ENCODE measurements at places on chromosomes 5 and 9. TPM values are rescaled to one million over a fixed set of nuclear protein-coding genes. Genes with fewer than 3 reads are reported as not detected.

- peak; percentile 72 for DNase-seq
Observed at GRCh38 chr9:613771-614347, 227.6 kb upstream of the DMRT1 start.

- DNase-seq = no peak
Observed at GRCh38 chr9:15370466-15371447, 51.9 kb upstream of the SNAPC3 start.

DNA sequence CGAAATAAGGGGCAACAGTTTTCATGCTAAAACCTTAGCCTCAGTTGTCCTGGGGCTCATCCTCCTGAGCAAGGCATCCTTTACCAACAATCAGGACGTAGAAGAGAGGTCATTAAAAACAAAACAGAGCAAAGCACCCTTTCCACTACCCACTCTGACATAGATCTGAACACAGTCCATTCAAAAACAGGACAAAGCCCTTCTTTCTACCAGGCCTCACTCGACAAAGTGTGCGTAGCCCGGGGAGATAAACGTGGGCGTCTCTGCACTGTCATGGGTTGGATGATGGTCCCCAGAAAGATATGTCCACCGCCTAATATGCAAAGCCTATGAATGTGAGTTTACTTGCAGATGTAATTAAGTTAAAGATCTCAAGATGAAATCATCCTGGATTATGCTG lies 60.6 kb upstream of the TAS2R1 start:
- DNase-seq = no peak

The TRPM3 gene
- 0.35 TPM for total RNA-seq

GRCh38 chr5:168578538-168579487 lies at the start of gene PANK3:
PANK3 (minus strand) TSS chr5:168579368; CDS start chr5:168579283, 85 bp downstream.
- no peak for DNase-seq

- no peak for DNase-seq
Observed at GRCh38 chr5:166535641-166536040, 1755.8 kb upstream of the WWC1 start.

The QRFP gene
- not detected for total RNA-seq

The CSF2 gene
- total RNA-seq = not detected

DNA sequence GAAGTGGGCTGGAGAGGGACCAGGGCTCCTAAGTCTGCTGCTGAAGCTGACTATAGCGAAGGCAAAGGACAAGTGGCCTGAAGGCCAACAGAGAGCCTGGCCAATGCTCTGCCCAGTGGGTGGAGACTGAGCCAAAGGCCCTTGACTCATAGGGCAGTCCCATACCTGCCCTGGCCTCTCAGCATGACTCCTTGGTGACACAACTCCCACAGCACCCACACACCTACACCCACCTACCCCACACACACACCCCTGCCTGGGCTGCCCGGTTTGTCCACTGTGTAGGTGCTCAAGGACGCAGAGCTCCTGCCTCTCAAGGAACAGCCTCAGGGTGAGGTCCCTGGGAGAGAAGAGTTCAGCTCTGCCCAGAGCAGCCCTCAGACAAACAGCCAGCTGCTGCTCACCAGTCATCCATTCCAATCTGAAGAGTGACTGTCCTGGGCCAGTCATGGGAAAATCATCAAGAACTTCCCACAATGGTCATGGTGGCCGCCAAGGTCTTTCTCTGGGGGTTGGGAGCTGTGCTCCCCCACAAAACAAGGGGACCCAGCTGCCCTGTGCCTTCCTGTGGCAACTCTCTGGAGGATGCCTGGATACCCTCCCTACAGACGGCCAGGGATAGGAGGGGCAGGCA lies 5.0 kb downstream of the TNIP1 start:
- peak; percentile 11 for DNase-seq

- no peak for DNase-seq
Observed at GRCh38 chr5:32630867-32631491, 45.6 kb downstream of the SUB1 start.

The NRARP gene
- total RNA-seq = 4.0 TPM

DNA sequence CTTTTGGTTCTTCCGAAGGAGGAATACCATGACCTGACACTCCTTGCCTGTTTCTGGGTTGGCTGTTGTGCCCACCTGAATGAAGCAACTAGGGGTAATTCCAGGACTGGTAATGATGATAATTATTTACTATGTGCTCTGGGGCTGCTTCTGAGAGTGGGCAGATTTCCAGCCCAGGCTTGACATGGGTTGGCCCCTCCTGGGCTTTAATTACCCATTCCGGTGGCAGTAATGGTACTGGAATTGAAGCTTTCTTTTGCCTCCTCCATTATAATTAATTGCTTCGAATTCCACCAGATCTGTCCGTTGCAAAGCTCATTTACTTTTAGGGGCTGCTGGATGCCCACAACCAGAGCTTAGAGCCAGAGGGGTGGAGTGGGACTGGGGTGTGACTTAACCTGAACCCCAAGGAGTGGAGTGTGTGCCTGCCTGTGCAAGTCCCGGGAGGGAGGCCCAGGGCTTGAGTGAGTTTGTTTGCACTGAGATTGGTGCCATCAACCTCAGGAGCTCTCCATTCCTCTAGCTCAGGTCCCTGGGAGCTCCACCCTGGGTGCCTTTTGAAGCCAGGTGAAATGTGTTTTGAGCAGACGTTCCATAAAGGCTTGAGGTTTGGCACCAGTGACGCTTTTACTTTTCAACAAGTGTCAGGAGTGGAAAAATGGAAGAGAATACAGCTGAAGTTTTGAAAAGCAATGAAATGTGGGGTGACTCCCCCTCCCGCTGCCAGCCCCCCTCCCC lies 214.6 kb downstream of the PDZD2 start:
- DNase-seq = no peak

DNA sequence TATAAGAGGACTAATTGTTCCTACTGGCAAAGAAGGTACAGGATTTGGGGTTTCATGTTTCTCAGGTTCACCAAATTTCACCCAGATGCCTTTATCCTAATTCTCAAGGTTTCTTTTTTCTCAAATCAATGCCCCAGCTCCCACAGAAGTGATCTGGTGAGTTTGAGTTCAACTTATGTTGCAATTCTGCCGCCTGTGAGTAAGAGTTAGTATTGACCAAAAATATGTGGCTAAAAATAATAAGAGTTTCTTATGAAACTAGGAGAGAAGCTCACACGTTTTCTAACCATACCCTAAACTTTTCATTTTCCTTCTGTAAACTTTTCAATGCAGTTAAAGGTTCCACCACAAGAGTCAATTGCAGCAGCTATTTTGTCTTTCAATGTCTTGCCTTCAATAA lies 15.1 kb downstream of the SLCO6A1 start:
- DNase-seq = no peak
